Right lung (tissue), 10 donors: ENCODE measurements at places on chromosomes 1 and 21.

DNA sequence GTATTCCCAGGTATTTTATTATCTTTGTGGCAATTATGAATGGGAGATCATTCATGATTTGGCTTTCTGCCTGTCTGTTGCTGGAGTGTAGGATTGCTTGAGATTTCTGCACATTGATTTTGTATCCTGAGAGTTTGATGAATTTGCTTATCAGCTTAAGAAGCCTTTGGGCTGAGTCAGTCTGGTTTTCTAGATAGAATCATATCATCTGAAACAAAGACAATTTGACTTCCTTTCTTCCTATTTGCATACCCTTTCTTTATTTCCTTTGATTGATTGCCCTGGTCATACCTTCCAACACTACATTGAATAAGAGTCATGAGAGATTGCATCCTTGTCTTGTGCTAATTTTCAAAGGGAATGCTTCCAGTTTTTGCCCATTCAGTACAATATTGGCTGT, 8.0 kb downstream of the OR2L3 start:
- no peak for DNase-seq

- DNase-seq = no peak
Observed at GRCh38 chr1:188877668-188878067, 1600.0 kb downstream of the BRINP3 start.

GRCh38 chr1:174894117-174894762, 105.5 kb upstream of the CACYBP start:
- no peak for DNase-seq

DNA sequence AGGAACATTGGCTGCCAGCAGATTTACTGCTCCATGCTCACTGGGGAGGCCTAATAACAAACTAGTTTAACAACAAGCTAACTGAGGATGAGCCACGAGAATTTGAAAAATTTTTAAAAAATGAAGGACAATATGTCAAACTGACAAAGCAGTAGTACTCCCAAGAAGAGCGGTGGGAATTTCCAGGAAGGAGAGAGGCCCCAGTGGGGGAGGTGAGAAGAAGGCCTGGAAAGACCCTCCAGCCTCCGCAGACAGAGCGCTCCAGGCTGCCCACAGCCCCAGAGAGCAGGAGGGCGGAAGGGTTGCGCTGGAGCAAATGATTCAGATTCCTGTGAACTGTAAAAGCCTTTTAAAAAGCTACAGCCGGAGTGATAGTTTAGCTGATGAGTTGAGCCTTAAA, 78.5 kb downstream of the SIPA1L2 start:
- DNase-seq = no peak

DNA sequence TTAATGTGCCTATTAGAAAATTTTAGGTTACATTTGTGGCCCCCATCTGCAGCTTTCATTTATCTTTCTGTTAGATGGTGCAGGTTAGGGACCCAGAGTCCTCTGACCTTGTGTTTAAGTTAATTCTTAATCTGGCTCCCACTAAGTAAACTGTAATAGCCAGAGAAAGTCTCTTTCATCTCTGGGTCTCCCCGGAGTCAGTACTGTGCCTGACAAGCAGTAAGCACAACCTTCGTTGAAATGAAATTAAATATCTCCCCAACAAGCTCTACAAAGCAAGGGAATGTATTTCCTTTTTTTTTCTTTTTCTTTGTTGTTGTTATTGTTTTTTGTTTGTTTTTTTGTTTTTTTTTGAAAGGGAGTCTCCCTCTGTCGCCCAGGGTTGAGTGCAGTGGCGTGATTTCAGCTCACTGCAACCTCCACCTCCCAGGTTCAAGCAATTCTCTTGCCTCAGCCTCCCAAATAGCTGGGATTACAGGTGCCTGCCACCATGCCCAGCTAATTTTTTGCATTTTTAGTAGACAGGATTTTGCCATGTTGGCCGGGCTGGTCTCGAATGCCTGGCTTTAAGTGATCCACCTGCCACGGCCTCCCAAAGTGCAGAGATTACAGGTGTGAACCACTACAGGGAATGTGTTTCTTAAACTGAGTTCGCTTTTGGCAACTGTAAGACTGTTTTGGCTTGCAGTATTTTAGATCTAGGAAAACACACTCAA, 81.6 kb downstream of the HHIPL2 start:
- DNase-seq = no peak

GRCh38 chr1:43660355-43660754, 10.4 kb downstream of the KDM4A start:
- no peak for DNase-seq

DNA sequence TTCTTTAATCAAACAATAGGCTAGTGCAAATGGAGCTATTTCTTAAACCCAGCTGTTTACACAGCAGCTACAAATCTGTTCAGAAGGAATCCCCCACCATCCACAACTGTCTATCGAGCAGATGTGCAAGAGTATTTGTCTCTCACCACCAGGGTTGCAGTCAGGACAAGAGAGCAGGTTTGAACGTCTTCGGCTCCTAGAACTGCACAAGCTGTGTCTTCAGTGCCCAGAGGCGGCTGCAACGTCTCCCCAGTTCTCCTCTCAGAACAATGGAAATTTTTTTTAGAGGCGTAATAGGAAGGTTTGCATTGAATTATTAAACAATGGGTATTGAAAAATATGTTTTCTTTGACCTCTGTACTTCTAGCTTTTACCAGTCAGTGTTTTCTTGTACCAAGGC, 7.3 kb downstream of the OVAAL start:
- no peak for DNase-seq

DNA sequence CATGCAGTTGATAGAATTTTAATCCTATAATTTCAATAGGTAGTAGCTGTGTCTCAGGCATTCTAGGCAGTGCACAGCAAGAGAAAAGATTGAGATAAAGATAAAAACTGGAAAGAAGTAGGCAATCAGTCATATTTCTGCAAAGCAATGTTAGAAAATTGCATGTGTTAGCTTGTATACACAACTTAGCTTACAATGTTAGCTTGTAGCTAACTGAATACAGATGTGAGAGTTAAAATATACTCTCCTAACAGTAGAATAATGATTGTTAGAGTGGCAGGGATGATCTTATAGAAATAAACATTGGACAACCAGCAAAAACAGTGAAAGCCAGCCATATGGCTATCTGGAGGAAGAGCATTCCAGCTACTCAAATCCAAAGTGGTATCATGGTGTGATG, 29.0 kb downstream of the PTPRC start:
- no peak for DNase-seq

DNA sequence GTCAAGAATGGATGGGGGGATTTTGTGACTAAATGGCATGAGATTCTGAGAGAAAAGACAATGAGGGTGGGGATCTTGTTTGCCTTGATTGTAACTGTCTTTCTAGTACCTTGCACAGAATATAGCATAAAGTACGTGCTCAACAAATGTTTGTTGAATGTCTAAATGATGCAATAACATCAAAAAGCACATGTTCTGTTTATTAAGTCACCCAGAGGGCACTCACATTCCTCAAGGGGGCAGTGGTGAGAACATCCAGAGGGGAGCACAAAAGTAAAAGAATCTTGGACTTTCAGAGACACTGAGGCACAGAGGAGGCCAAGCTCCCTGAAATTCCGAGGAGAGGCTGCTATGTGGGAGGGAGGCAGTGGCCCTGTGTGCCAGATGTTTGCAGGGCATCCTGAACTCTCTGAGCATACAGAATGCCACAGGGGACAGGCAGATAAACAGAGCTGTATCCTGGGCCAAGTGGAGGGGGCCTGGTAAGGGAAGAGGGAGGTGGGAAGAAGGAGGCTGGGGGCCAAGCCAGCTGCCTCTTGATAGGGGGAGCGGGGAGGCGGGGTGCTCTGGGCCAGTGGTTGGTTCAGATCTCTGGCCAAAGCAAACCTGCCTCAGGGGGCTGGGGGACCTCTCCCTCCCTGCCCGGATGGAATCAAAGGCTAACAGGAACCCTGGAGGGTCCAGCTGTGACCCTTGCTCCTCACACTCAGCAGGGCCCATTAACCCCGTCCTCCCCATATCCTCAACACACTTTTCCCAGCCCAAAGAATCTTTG, 6.5 kb upstream of the ATP1A2 start:
- no peak for DNase-seq

DNA sequence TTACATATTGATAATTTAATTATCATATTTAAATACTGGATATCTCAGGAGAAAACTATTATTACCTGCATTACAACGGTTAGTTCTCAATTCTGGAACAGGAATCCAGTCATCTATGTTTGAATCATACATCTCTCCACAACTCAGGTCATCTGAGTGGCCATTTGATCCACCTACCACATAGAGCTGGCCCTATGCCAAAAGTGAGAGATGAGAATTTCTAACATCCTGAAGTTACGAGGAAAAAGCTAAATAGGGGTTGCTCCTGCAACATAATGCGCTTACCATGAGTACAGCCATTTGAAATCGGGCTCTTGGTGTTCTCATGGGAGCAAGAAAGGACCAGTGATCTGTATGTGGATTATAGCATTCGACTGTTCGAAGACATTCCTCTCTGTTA, 16.9 kb downstream of the IVNS1ABP start:
- no peak for DNase-seq

GRCh38 chr1:62435231-62436038, 1.4 kb upstream of the USP1 start:
- DNase-seq = no peak
